NCI-H1105 (cell line): ENCODE measurements at places on chromosomes 12 and 14.

DNA sequence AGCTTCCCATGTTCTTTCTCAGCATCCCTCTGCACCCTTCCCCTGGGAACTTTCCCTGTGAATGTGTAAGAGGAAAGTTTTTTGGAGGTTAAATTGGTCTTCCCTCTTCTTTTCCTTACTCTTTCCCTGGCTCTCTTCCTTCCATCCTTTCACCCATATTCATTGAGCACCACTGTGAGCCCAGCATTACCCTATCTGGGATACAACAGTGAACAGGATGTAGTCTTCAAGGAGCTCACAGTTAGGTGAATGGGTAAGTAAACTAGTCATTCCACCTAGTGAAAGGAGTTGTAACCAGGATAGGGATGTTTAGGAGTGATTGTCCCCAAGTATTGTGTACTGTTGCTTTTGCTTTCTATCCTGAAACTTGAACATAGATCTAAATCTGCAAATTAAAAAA, 123.8 kb downstream of the MYRFL start:
- no peak for DNase-seq

- DNase-seq: no peak
Observed at GRCh38 chr12:96874211-96874610, 32.8 kb upstream of the NEDD1 start.

- DNase-seq: no peak
Observed at GRCh38 chr14:96246539-96246847, 9.5 kb upstream of the BDKRB1 start.

GRCh38 chr12:51496895-51497294, 72.3 kb downstream of the SLC4A8 start:
- DNase-seq: no peak

DNA sequence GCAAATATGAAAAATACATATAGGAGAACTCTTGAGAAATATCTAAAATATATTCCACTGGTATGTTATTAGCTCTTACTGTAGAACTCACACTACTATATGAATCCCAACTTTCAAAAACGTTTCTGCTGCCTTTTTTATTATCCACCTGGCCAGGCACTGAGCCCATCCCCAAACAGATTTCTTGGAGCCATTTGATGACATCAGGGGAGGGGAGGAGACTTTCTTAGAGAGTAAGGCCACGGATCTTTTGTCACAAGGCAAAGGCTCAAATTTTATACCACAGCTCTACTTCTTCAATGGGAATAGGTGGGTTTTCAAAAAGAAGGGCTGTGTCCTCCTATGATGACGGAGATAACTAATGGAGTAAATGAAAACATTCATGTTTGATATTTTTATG, 83.0 kb downstream of the SLC25A21 start:
- peak; percentile 56 for DNase-seq

DNA sequence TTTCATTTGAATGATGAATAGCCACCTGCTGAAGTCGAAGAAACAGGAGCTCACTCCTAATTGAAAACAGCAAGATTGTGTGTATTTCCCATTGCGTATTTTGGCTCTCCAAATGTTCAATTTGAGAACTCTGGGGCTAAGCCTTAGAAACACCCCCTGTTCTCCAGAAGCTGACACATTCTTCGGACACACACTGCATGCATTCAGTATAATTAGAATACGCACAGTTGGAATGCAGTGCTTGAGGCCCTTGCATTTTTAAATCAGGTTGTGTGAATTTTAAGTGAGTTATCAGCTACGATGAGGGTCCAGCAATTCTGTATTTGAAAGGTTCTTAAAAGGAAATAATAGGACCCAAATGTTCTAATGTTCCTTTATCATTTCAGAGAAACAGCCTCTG, 103.8 kb downstream of the PRKD1 start:
- DNase-seq: no peak

GRCh38 chr14:74579447-74580274, 32.4 kb downstream of the LTBP2 start:
- no peak for DNase-seq

GRCh38 chr14:64475585-64476273, 10.4 kb downstream of the AKAP5 start:
- DNase-seq: no peak

GRCh38 chr12:1171657-1172408, 180.8 kb downstream of the ERC1 start:
- peak; percentile 72 for DNase-seq

DNA sequence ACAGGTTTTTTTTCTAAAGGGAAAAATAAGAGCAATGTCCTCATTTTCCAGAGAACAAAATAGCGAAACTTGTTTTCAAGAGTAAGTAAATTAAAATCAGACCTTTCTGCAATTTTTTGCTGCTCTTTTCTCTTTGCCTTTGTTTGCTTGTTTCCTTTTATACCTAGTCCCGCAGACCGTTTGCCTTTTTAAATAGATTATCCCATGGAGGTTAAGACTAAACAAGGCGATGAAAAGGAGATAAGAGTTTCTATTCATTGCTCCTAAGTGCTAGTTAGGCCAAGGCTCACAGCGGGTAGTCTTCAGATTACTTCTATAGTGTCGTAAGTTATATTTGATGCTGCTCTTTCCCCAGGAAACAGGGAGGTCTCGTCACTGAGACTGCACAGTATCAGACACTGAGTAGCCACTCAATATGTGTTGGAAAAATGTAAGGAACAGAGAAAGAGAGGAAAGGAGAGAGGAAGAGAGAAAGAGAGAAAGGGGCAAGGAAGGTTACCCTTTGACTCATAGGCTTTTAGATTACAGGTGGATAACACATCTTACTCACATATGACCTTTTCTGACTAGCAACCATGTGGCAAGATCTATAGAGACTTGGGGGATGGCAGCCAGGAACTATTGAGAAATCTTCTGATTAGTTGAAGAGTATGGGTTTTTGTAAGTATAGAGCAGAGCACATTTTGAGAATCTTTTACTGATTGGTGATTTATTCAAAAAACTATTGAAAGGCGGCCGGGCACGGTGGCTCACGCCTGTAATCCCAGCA, 107.5 kb upstream of the PARP11 start:
- no peak for DNase-seq

- DNase-seq: no peak
Observed at GRCh38 chr14:53380867-53381225, 227.7 kb upstream of the DDHD1 start.
